ENCODE measurements at places on chromosomes 11 and 22.
A peak's percentile ranks its signal among the peaks of the same experiment; 100 is the strongest.

GRCh38 chr22:26159886-26160285 is 9.4 kb upstream of the SEZ6L start:
- DNase-seq, result no peak

GRCh38 chr11:70145071-70145470 is 58.0 kb upstream of the FADD start:
- no peak for DNase-seq

DNA sequence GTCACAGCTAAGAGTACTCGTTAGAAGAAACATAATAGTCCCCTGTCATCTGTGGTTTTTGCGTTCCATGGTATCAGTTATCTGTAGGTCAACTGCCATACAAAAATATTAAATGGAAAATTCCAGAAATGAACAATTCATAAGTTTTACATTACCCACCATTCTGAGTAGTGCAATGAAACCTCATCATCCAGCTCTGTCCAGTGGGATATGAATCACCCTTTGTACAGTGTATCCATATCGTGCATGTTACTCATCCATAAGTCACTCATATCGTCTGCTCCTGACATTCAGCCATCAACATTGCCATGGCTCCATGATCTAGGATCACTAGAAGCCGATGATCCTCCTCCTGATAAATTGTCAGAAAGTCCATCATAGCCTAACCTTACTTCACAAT is 174.9 kb upstream of the C11orf87 start:
- no peak for DNase-seq

GRCh38 chr11:78189851-78190250 is 1.1 kb downstream of the USP35 start:
- no peak for DNase-seq

DNA sequence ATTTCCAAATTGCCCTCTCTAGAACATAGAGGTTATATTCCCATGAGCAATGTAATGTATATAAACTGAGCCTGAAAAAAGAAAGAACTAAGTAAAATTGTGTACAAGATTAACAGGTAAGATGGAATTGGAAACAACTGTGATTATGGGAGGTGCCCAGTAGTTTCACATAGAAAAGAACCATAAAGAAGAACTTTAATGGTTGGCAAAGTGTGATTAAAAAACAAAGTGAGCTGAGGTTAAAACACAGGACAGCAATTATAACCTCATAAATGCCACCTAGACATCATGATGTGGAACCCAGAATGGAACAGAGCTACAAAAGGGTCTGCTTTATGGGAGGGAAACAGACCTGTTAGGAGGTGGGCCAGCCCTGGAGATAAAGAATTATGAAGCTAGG is 58.6 kb downstream of the CYB5R2 start:
- DNase-seq, result no peak

DNA sequence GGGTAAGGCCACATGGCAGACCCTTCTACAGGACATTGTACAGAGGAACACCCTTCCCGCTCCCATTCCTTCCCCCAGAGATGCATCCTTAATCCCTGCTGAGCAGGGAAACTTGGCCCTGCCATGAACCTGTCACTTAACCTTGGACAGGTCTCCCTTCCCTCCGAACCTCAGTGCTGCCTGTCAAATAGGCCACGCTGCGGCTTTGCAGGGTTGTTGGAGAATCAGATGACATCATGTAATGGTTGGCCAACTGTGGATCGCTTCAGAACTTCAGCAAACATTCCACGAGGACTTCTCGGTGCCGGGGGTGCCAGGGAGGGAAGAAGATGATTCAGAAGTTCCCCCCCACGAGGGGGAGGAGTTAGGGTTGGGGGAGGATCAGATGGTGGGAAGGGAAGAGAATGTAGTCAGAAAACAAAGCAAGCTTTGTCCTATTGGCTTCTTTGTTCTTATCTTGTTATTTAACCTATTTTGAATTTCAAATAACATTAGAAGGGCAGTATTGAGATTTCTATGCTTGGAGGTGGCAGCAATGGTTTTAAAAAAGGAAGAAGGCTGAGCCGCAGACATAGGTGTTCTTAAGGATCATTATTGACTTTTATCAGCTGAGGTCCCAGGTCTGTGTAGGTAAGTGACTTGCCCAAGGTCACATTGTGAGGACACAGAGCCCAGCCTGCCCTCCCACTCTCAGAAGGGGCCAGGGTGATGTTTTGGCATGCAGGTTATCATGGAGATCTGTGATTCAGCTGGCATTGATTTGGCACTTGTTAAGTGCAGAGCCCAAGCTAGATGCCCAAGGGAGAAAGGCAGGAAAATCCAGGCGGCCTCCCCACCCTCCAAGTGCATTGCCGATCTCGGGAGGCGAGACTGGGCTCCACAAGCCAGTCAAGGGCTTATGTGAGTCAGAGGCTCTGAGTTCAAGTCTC is 3.1 kb downstream of the CDC42EP1 start:
- DNase-seq, result no peak

DNA sequence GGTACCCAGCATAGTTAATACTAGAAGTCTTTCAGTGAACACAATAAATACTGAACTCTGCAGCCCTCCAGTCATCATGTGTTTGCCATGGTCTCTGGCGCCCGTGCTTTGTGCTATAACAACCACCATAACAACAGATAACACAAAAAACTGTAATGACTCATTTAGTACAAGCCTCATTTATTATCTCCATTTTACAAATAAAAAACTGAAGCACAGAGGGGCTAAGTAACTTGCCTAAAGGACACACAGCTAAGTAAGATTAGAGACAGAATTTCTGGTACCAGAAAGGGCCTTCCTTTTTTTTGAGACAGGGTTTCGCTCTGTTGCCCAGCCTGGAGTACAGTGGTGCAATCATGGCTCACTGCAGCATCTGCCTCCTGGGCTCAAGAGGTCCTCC is 19.5 kb downstream of the RBFOX2 start:
- no peak for DNase-seq

- no peak for DNase-seq
Observed at GRCh38 chr22:26162926-26163325, 6.3 kb upstream of the SEZ6L start.

- DNase-seq, result no peak
Observed at GRCh38 chr11:76049511-76049910, 156.8 kb downstream of the WNT11 start.

GRCh38 chr11:12683874-12684273 is 9.7 kb downstream of the TEAD1 start:
- no peak for DNase-seq

DNA sequence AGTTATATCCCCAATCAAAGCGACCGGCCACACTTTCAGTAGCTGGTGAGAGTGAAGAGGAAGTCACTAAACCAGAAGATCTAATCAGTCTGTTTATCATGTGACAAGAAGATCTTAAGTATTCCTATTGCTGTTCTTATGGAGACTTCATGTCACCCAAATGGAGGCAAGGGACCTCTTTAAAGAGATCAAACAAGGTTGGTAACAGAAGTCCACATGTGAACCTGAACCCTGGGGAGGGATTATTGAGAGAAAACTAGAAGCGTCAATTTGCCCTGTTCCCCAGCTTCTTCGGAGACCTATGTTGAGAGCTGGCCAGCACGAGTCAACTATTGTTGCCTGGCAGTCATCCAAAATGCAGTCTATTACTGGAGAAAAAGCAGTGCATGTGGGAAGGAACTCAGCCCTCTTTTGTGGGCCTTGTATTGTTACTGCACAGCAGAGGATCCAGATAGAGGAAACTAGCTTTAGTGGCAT is 76.9 kb upstream of the CTSC start:
- DNase-seq, result peak; percentile 40

DNA sequence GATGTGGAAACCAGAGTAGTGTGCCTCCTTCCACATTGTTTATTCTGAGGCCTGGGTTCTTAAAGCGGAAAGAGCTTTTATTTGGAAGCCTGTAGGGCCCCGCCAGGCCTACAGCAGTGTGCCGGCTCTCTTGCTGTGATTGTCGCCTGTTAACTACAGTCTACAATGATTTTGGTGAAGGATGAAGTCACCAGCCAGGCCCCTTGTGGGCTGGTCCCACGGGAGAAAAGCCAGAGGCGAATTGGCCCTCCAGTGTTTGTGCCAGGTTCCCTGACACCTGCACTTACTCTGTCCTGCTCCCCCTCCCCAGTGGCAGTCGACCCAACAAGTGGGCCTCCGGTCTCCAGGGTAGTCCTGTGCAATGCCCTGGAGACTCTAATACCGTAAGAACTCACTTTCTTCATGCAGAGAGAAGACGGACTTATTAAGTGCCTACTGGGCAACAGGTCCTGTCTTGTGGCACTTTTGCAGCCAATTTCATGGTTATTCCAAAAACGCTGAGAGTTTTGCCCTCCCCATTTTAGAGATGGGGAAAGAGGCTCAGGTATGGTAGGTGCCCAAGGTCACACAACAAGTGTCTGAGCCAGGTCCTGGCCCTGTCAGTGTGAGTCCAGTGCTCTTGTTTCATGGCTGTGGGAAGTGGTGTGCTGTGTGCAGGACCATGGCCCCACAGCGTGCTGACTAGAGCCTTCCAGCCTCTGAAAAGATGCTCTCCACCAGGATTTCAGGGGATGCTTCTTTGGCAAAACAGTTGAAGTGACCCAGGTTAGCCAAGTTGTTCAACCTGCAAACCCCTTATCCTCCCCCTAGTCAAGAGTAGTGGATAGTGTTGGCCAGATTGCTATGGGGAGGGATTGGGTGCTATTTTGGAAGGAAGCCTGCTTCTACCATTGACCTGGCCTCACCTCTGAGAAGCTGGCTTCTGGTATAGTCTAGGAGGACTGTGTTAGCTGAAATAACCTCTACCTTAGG is 1.4 kb downstream of the MICAL2 start:
- DNase-seq, result no peak

- DNase-seq, result no peak
Observed at GRCh38 chr11:64559351-64560138, 31.5 kb upstream of the SLC22A12 start.

DNA sequence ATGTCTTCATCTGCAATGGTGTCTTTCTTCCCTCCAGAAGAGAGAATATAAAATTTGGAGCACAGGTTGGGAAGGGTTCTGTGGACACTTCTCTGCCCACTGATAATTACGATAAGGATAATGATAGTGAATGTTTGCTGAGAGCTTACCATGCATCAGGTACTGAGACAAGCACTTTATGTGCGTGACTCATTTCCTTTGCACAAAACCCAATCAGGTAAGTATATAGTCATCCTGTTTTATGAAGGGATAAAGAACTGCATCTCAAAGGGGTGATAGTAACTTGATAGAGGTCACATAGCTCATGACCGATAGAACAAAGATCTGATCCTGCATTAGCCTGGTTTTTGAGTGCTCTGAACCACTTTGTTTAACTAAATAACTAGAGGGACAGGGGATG is 9.4 kb downstream of the DRD2 start:
- no peak for DNase-seq

- DNase-seq, result no peak
Observed at GRCh38 chr11:23976426-23976825, 520.4 kb upstream of the LUZP2 start.

GRCh38 chr11:2093575-2094353 is 45.4 kb downstream of the IGF2 start:
- no peak for DNase-seq

DNA sequence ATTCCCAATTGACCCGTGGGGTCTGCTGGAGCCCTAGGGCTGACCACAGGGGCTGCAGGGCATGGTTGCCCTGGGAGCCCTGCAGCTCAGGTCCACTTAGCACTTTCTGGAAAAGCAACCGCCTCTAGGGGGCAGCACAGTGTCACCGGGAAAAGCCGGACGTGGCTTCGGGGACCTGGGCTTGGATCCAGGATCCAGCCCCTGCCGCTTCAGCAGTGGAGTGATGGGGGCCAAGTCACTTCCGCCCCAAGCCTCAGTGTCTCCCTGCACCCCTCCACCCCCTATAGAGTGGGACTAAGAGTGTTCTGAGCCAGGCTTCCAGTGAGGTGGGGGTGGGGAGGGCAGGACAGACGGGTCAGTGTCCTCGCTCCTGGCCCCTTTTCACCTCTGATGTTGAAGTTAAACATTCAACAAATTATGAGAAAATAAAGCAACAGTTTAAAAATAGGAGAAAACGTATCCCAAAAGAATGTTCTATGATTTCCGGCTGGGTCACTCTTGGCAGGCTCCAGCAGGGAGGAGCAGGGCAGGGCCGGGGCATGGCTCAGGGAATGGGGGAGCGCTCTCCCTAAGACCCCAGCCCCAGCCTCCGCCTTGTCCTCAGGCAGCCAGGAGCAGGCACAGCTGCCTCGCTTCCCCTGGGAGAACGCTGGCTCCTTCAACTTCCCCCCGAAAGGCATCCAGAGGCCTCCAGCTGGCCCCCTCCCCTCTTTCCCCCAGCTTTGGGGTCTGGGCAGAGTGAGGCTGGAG is 96.5 kb upstream of the FGF3 start:
- peak; percentile 13 for DNase-seq

GRCh38 chr11:131739243-131739882 is 368.9 kb downstream of the NTM start:
- DNase-seq, result no peak

DNA sequence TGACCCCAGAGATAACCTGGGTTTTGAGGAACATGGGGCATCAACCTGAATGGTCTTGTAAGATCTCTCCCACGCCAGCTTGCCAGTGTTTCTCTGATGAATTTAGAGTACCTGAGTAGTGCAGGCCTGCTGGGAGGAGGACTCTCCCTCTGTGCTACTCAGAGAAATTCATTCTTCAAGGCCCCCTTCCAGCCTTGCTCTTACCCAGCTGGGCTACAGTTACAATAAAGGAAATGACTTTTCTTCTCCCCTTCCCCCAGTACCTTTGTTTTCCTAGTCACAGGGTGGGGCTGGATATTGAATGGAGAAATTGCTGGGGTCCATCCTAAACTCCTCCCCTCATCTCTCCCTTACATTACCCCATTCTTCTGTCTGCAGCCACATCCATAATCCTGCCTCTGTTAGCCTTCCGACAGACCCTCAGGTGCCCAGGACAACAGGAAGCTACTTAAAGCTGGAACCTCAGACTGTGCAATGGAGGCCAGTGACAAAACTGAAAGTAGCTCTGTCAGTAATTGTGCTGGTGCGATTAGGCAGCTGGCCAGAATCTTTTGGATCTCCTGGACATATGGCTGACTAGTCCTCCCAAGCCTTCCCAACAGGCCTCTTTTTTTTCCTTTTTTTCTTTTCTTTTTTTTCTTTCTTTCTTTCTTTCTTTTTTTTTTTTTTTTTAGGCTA is 17.4 kb downstream of the LIMK2 start:
- no peak for DNase-seq

GRCh38 chr11:69913591-69914285 is 94.5 kb upstream of the FGF3 start:
- DNase-seq, result no peak

GRCh38 chr22:20002636-20003035 is 14.0 kb downstream of the ARVCF start:
- DNase-seq, result no peak

GRCh38 chr11:17978553-17979287 is 34.1 kb downstream of the SERGEF start:
- DNase-seq, result no peak

GRCh38 chr22:45211435-45211834 is 29.3 kb downstream of the KIAA0930 start:
- DNase-seq, result no peak

DNA sequence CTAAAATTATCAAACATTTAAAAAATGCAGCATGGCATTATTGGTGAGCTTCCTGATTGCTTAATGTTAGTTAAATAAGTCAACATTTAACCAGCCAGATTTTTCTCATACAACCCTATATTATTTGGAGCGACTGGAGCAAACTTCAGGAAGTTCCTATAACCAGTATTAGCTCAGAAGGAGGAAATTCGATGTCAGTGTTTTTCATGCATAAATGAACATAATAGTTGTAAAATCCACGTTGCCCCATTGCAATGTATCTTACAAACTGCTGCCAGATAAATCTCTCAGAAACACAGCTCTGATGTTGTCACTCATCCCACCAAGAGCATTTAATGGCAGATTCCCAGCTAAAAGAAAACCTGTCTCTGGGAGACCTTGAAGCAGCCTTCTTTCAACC is 278.5 kb downstream of the CASP12 start:
- no peak for DNase-seq

- no peak for DNase-seq
Observed at GRCh38 chr11:11622772-11623171, 967 bp upstream of the GALNT18 start.

- no peak for DNase-seq
Observed at GRCh38 chr11:88411265-88411664, 73.7 kb upstream of the CTSC start.
